HS-5 (cell line): ENCODE measurements at places on chromosomes 2 and 18.
A peak's percentile ranks its signal among the peaks of the same experiment; 100 is the strongest.

GRCh38 chr2:12261986-12262680 is 454.6 kb upstream of the TRIB2 start:
- no peak for DNase-seq

GRCh38 chr2:147224070-147224469 is 620.8 kb upstream of the ACVR2A start:
- peak; percentile 47 for DNase-seq

DNA sequence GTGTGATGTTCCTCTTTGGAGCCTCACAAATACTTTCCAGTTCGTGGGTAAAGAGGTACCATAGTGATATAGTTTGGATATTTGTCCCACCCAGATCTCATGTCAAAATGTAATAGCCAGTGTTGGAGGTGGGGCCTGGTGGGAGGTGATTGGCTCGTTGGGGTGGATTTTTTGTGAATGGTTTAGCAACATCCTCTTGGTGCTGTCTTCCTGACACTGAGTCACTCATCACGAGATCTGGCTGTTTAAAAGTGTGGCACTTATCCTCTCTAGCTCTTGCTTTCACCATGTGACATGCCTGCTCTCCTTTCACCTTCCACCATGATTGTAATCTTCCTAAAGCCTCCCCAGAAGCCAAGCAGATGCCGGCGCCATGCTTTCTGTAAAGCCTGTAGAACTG is 3.0 kb upstream of the CCDC93 start:
- no peak for DNase-seq

- no peak for DNase-seq
These were observed 2.6 kb upstream of the GPR35 start for GRCh38 chr2:240622531-240623235.

GRCh38 chr18:2979871-2980790 is 32.8 kb downstream of the LPIN2 start:
- DNase-seq: no peak

GRCh38 chr2:53127061-53127650 is 640.4 kb upstream of the CHAC2 start:
- no peak for DNase-seq

DNA sequence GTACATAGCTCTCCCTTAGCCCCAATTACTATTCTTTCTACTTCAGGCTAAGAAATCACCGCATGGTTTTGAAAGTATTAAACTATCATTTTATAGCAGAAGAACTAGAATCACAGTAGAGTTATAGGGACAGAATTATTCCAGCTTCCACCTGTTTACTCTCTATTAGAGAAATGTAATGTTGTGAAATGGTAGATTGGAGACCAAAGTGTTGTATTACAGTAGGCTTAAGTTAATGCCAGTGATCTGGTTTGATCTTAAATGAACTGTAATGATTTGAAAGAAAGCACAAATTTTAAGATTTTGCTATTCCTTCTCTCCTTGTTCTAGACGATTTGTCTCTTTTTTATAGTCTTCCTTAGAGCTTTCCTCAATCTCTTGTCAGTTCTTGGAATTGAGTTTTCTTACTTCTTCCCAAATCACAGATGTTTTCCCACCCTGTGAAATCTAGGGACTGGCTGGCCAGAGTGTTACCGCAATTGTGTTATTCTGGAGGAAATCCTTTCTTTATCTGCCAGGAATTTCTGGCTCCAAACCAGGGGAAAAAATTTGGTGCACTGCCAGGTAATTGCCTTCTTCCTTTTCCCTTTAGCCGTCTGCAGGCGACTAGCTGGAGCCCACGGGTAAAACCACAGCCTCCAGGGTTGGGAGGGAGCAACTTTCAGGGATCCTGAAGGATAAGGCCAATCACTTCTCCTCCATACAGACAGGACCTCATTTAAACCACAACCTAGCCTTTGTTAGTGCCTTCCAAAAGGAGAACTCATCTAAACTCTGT is 51.7 kb downstream of the NOP58 start:
- peak; percentile 78 for DNase-seq

GRCh38 chr2:157043786-157044185 is 213.7 kb upstream of the GALNT5 start:
- DNase-seq: no peak

DNA sequence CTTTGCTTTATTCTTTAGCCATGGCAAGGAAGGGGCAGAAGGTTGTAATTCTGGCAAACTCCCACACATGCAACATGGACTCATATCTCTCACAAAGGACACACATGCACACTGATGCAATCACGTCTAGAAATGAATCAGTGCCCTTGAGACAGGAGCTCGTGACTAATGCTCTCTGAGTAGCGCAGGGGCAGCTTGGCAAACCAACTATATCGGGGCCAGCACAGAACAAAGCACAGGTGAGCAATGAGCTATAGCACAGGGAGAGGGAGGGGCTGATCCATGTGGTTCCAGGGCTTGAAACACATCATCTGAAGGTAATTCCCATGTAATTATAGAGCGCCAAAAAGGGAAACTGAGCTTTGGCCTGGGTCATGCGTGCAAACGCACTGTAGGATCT is 165.2 kb upstream of the KLF7 start:
- DNase-seq: peak; percentile 92

- no peak for DNase-seq
These were observed 41.3 kb upstream of the SNED1 start for GRCh38 chr2:240956935-240957655.

- no peak for DNase-seq
These were observed 92.3 kb downstream of the STK39 start for GRCh38 chr2:168155046-168155445.

GRCh38 chr2:145268931-145269330 is 749.0 kb upstream of the ZEB2 start:
- DNase-seq: no peak

- DNase-seq: no peak
These were observed 53.2 kb downstream of the SH3YL1 start for GRCh38 chr2:210660-211059.

DNA sequence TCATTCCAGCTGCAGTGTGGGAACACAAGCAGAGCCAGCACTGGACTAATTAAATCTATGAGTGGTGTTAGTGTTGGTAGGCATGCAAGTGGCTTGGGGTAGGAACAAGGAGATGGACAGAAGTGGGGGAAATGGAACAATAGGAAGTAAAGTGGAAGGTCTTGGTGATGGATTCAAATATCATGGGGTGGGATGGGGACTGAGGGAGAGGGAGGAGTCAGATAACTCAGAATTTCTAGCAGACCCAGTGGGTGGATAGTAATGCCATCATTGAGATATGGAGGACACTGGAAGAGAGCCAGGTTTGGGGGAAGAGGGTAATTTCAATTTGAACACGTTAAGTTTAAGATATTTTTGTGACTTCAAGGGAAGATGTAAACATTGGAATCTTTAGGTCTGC is 2.9 kb upstream of the LNPK start:
- DNase-seq: no peak

- no peak for DNase-seq
These were observed 40.3 kb downstream of the OSBPL6 start for GRCh38 chr2:178234648-178235047.

DNA sequence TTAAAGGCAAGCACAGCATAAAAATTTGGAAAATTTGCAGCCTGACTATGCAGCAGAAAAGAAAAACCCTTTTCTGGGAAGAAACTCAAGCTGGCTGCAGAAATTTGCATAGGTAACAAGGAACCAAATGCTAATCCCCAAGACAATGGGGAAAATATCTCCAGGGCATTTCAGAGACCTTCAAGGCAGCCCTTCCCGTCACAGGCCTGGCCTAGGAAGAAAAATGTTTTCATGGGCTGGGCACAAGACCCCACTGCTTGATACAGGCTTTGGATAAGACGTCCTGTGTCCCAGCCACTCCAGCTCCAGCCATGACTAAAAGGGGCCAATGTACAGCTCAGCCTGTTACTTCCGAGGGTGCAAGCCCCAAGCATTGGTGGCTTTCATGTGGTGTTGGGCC is 717.6 kb downstream of the TDRD15 start:
- no peak for DNase-seq

DNA sequence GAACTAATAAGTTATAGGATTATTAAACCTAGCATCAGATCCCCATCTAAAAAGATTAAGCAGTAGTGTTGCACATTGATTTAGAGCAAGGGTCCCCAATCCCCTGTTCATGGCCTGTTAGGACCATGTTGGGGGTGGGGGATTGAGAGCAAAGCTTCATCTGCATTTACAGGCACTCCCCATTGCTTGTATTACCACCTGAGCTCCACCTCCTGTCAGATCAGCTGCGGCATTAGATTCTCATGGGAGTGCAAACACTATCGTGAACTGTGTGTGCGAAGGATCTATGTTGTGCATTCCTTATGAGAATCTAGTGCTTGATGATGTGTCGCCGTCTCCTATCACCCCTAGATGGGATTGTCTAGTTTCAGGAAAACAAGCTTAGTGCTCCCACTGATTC is 18.4 kb upstream of the PSD4 start:
- DNase-seq: no peak

DNA sequence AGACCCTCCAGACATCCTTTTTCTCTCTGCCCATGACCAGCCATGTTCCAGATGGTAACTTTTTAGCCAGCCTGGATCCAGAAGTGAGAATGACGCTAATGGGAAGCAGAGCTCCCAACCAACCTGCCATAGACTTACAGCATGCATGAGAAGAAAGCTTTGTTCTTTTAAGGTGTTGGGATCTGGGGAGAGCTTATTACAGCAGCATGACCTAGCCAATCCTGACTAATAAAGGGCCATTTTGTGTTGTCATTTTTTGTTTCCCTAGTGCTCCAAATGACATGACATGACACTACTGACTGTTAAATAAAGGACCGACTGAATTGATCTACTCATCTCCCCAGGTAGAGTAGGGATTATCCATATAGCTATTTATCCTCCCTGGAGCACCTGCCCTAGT is 5.2 kb upstream of the PRKCE start:
- DNase-seq: no peak

- no peak for DNase-seq
These were observed 141.4 kb upstream of the SERTAD2 start for GRCh38 chr2:64795024-64795592.

DNA sequence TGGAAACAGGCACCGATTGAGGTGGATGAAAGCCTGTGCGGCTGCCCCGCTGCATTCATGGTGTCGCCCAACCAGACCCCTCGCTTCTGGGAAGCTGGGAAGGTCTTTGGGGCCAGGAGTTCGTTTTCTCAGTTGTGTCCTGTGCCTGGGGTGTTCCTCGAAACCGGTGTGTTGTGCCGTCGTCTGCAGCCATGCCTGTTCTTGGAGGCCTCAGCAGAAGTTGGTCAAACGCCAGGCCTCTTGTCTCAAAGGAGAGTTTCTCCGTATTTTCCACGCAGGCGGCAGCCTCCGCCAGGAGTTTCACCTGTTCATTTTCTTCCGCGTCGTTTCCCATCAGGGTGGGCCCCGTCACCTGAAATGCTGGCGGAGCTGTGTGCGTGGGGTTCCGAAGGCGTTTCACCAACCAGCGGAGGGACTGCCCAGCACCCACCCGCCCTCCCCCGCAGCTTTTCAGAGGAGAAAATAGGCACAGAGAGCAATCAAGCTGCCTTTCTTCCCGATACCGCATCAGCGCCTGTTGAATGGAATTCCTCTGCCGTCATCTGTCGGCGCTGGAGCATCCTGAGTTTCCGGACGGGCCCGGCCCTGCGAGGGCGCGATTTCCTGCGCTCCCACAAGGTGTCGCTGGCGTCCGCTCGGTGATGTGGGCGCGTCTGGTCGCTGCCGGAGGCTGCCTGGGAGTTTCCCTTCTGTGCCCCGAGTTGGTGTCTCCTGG is 17.0 kb upstream of the NFATC1 start:
- no peak for DNase-seq

DNA sequence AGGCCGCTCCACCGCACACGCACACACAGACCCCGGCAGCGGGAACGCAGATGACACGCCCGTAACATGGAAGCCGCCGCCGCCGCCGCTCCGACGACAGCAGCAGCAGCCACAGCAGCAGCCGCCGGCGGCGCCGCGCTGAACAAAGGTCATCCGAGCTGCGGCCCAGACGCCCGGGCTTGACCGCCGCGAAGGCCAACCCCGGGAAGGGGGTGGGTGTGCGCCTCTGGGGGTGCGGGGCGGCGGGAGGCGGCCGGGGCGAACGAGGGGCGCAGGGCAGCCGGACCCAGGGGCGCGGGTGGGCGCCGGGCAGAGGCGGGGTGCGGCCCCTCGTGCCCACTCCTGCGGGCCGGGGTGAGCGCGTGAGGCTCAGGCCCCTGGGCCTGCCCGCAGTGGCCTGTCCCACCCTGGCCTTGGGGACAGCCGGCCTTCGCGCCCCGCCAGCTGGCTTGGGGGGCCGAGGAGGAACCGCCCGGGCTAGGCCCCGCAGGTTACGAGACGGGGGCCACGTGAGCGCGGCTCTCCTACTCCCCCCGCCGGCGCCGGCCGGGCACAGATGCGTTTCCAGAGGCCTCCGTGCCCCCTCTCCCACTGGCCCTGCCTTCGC is 1.0 kb upstream of the ZNF532 start:
- DNase-seq: no peak

GRCh38 chr2:212117926-212118325 is 420.7 kb downstream of the ERBB4 start:
- no peak for DNase-seq

DNA sequence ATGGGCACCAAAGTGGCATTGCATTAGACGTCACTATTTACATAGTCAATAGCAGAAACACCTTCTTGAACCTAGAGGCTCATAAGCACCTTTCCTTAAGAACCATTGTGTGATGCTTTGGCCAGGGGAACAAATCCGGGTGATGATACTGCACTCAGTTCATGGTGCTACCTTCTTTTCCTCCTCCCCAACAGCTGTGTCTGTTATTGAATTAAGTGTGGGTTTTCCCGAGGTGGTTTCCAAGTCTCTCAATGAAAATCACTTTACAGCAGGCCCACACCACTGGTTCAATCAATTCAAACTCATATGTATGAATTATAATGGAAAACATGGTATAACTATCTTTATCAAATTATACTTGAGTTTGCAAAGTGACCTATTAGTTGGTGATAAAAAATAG is 9.3 kb upstream of the EFEMP1 start:
- no peak for DNase-seq

DNA sequence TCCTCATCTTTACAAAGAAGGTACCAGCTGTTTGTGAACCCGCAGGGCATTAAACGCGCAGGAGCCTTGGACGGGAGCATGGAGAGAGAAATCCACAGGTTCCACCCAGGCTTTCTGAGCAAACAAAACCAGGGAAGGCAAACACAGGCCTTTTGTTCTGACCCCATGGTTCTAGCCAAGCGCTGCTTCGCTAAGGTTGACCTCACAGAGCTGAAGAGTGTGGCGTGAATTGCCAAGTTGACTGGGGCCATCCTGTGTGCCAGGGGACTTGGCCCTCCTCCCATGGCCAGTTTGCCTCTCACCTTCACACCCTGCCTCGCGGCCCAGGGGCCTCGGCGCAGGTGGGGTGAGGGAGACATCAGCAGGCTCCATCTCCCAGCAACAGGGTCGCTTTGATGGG is 74.1 kb downstream of the VAPA start:
- DNase-seq: no peak
